ENCODE measurements at places on chromosomes 12 and 14.

DNA sequence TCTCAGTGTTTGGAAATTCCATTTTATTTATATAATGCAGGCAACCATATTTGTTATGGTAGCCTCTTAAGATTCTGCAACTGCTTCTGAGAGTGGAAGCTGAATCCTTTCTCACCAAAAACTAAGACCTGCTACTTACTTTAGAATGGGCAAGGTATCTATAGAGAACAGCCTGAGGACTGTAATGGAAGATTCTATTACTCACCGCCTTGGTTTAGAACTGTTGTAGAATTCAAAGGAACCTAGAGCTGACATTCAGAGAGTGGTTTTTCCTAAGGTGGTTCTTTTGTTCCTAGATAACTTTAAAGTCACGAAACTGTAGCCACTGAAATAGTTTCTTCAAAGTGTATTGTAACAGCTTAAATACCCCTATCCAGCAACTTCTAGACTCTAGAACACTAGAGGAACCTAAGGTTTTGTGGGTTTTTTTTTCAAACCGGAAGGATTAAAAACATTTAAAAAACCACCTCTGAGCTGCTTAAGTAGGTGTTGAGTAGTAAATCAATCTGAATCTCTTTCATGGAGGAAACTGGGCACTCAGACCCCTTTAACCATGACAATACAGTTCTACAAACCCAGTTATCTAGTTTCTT is 4.2 kb downstream of the TDP1 start:
- no peak for DNase-seq

DNA sequence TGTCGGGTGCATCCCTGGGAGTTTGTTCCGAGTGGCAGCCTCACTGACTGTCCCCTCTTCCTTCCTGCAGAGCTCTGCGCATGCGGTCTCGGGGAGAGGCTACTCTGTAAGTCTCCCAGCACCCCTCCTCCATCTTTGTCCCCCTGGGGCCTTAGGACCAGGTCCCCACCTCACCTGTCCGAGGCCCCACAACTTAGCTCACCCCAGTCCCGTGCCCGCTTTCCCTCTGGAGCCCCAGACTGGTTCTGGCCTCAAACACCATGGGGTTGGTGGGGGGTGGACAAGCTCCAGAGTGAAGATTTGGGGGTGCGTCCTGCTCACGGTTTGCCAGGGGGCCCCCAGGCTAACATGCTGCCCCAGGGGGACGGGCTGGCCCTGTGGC is 37.9 kb downstream of the FBRSL1 start:
- DNase-seq: no peak

DNA sequence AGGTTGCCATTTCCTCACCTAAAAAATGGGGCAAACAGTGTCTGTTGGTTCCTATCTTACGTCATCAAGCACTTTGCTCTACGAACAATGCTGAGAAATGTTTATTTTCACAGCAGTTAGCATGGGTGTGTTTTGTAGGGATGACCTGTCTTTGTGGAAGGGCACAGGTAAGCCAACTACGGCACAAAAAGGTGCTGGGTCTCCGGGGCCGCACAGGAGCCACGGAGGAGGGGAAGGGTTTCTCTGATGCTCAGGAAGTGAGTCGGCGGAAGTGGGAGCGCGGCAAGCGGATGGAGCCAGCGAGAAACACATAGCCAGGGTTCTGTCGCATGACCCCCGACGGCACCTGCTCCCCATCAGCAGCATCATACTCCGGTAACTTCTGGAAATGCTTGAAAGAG is 65.6 kb upstream of the TCL1B start:
- no peak for DNase-seq

- peak; percentile 36 for DNase-seq
Measured at GRCh38 chr12:57111031-57111734, at the start of gene STAT6. TSS of gene STAT6 (minus strand) at chr12:57111362. CDS start at chr12:57108278, 3,084 bp downstream.

- peak; percentile 54 for DNase-seq
Measured at GRCh38 chr14:50531595-50532501, 521 bp downstream of the MAP4K5 start.

DNA sequence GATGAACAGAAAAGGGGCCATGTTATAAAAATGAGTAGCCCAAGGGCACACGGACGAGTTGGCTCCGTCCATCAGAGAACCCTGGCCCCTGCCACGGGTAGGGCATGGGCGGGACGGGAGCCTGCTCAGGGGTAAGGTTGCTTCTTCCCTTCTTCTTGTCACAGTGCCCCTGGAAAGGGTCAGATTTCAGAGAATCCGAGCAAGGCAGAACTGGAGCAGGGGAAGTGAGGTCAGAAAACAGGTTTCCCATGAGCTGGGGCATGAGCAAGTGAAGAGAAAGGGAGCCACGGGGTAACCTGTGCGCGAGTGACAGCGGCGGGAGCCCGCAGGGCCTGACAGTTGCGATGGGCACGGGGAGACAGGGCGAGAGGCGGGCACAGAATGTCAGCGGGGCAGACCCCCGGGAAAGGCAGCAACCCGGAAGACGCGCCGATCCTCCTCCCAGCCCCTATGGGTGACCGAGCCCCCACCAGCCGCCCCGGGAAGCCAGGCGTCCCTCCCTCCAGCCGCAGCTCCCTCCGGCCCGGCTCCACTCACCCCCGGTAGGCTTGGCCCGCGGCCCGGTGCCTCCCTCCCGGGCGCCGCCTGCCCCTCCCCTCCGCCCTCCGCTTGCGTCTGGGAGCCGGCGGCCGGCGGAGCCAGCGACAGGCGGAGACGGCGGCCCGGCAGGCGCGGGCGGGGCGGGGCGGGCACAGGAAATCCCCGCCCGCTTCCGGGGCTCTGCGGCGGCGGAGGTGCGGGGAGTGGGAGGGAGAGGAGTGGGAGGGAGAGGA is at the start of gene ZNF641:
TSS of gene ZNF641 (minus strand) at position 671 of the 773 bp plus-strand sequence. CDS start 2,829 bp downstream, outside the sequence.
- peak; percentile 82 for DNase-seq

All from WERI-Rb-1 (cell line).